ENCODE measurements at places on chromosomes 16 and 17. TPM values are rescaled to one million over a fixed set of nuclear protein-coding genes. Genes with fewer than 3 reads are reported as not detected.

- H3K4me3 ChIP-seq, result no peak overlapping the region
- peaks cover 3% of the 10 kb centered on the region for H3K36me3 ChIP-seq
- DNase-seq, result no peak
- no peaks in the 10 kb centered on the region for H3K4me1 ChIP-seq
- H3K27me3 ChIP-seq, result no peaks in the 10 kb centered on the region
- H3K27ac ChIP-seq, result no peak overlapping the region
Measured at GRCh38 chr16:21654466-21654865, 2.1 kb upstream of the IGSF6 start.

GRCh38 chr17:2595716-2596115 is 2.3 kb downstream of the PAFAH1B1 start:
- no peaks in the 10 kb centered on the region for H3K27me3 ChIP-seq
- no peak overlapping the region for H3K27ac ChIP-seq
- H3K4me3 ChIP-seq, result peak overlapping the region; percentile 99
- H3K36me3 ChIP-seq, result no peaks in the 10 kb centered on the region
- peaks cover 2% of the 10 kb centered on the region for H3K4me1 ChIP-seq

GRCh38 chr17:38825762-38826247 is 684 bp upstream of the CWC25 start:
- peak overlapping the region; percentile 91 for H3K27ac ChIP-seq
- H3K4me3 ChIP-seq, result peak overlapping the region; percentile 62
- peaks cover 3% of the 10 kb centered on the region for H3K27me3 ChIP-seq
- 0 out of 2 replicates have a peak, but pooled peaks cover 3% of the 10 kb centered on the region for H3K4me1 ChIP-seq
- H3K36me3 ChIP-seq, result peaks cover 6% of the 10 kb centered on the region

GRCh38 chr16:64417711-64418227 is 704.1 kb downstream of the CDH11 start:
- H3K36me3 ChIP-seq, result no peaks in the 10 kb centered on the region
- DNase-seq, result peak; percentile 41
- H3K27ac ChIP-seq, result no peak overlapping the region
- H3K4me1 ChIP-seq, result no peaks in the 10 kb centered on the region
- no peaks in the 10 kb centered on the region for H3K27me3 ChIP-seq

DNA sequence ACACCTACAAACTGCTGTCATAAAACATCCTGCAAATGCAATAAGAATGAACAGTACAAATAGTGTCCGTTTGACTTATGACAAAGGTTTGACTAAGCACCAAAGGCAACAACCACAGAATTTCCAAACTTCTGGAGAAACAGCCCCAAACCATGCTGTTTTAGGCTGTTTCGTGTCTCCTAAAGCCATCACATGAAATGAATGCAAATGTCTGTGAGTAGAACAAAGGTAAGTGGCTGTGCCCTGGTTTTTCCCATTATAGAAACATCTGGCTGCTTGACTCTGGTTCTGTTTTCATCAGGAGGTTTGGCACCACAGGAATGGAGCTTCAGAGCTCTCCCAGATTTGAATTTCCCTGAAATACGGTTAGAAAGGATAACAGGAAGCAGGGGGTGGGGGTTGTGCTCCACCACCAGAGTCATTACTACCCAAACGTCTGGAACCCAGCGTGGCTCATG is 4.6 kb upstream of the EMP2 start:
- H3K27ac ChIP-seq, result no peak overlapping the region
- H3K4me1 ChIP-seq, result peaks cover 8% of the 10 kb centered on the region
- peaks cover 2% of the 10 kb centered on the region for H3K27me3 ChIP-seq
- DNase-seq, result peak; percentile 55
- no peaks in the 10 kb centered on the region for H3K36me3 ChIP-seq

- H3K27ac ChIP-seq, result no peak overlapping the region
- H3K36me3 ChIP-seq, result 0 out of 2 replicates have a peak, but pooled peaks cover 4% of the 10 kb centered on the region
- no peaks in the 10 kb centered on the region for H3K27me3 ChIP-seq
- H3K4me1 ChIP-seq, result no peaks in the 10 kb centered on the region
Measured at GRCh38 chr17:41844971-41845370, 7.3 kb downstream of the KLHL10 start.

DNA sequence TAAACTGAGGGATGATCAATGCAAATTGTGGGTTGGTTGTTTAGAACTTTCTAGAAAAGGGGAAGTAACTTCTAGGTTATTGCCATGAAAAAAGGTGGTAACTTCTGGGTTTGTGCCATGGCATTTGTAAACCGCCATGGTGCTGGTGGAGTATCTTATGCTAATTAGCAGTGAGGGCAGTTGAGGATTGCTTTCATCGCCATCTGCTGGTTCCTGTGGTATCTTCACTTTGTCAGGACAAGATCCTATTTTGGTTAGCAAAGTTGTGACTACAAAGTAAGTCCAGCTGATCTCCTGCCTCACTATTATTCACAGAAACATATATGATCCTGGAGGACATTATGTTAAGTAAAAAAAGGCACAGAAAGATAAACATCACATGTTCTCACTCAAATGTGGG is 1332.3 kb downstream of the CDH11 start:
- no peaks in the 10 kb centered on the region for H3K36me3 ChIP-seq
- no peak overlapping the region for H3K27ac ChIP-seq
- H3K4me3 ChIP-seq, result no peak overlapping the region
- no peaks in the 10 kb centered on the region for H3K4me1 ChIP-seq

GRCh38 chr16:12341423-12341822 is 364.9 kb downstream of the SNX29 start:
- no peaks in the 10 kb centered on the region for H3K27me3 ChIP-seq
- H3K27ac ChIP-seq, result no peak overlapping the region
- no peak overlapping the region for H3K4me3 ChIP-seq
- DNase-seq, result peak; percentile 75
- H3K4me1 ChIP-seq, result peaks cover 15% of the 10 kb centered on the region

GRCh38 chr17:76007131-76007849 is 6.6 kb downstream of the CDK3 start:
- H3K27me3 ChIP-seq, result no peaks in the 10 kb centered on the region
- no peak for DNase-seq
- peaks cover 7% of the 10 kb centered on the region for H3K4me1 ChIP-seq
- H3K27ac ChIP-seq, result no peak overlapping the region

DNA sequence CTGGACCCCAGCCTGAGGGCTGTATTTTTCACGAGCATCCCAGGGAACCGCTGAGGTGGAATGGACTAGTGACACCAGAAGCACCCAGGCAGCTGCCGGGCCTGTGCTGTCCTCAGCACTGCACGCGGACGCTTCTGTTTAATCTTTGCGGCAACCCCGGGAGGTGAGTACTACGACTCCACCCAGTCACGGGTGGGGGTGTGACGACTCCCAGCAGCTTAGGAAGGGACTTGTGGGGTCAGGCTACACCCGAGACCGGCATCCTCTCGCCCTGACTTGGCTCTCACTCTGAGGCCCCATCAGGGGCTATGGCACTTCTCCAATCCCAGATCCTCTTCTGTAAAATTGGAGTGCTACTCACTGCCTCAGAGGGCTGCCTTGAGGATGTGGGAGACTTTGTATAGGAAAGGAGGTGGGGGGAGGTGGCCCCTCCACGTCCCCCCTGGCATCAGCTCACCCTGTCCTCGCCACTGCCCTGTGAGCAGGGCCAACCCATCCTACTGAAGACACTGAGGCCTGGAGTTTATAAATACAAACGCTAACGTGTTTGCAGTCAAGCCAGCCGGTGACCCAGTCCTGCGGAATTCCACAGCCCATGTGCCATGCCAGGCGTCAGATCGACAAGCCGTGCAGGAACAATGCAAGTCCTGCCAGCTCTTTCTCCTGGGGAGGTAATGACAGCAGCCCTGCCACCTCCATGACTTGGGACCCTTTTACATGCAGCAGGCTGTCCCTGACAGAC is 44.4 kb downstream of the PPL start:
- no peak overlapping the region for H3K27ac ChIP-seq
- H3K4me3 ChIP-seq, result no peak overlapping the region
- DNase-seq, result peak; percentile 48
- peaks cover 8% of the 10 kb centered on the region for H3K4me1 ChIP-seq

- no peak for DNase-seq
- no peaks in the 10 kb centered on the region for H3K4me1 ChIP-seq
- H3K36me3 ChIP-seq, result no peaks in the 10 kb centered on the region
- no peaks in the 10 kb centered on the region for H3K27me3 ChIP-seq
- H3K27ac ChIP-seq, result no peak overlapping the region
- no peak overlapping the region for H3K4me3 ChIP-seq
Measured at GRCh38 chr17:35890774-35891155, 10.6 kb upstream of the CCL5 start.

- DNase-seq, result no peak
- H3K36me3 ChIP-seq, result peaks cover 20% of the 10 kb centered on the region
- peaks cover 6% of the 10 kb centered on the region for H3K4me1 ChIP-seq
Measured at GRCh38 chr17:78967782-78968362, 11.9 kb downstream of the LGALS3BP start.

GRCh38 chr16:68283801-68284598 is 19.7 kb downstream of the SLC7A6 start:
- peak overlapping the region; percentile 46 for H3K27ac ChIP-seq
- H3K4me3 ChIP-seq, result no peak overlapping the region
- no peak for DNase-seq
- no peaks in the 10 kb centered on the region for H3K27me3 ChIP-seq

GRCh38 chr16:66845791-66846221 is 1.6 kb downstream of the CA7 start:
- H3K36me3 ChIP-seq, result no peaks in the 10 kb centered on the region
- no peak overlapping the region for H3K4me3 ChIP-seq
- H3K27me3 ChIP-seq, result peaks cover 86% of the 10 kb centered on the region
- DNase-seq, result no peak
- H3K4me1 ChIP-seq, result no peaks in the 10 kb centered on the region
- H3K27ac ChIP-seq, result no peak overlapping the region

- peak within 1 kb of the TSS; percentile 89 for H3K27ac ChIP-seq
- H3K36me3 ChIP-seq, result peaks cover 40% of the 10 kb centered on the region
- DNase-seq, result peak; percentile 98
- H3K4me1 ChIP-seq, result peaks cover 12% of the 10 kb centered on the region
Measured at GRCh38 chr16:67226804-67227566, at the start of gene TMEM208. TSS of gene TMEM208 (plus strand) at chr16:67227130. CDS start at chr16:67227219, 89 bp downstream.

DNA sequence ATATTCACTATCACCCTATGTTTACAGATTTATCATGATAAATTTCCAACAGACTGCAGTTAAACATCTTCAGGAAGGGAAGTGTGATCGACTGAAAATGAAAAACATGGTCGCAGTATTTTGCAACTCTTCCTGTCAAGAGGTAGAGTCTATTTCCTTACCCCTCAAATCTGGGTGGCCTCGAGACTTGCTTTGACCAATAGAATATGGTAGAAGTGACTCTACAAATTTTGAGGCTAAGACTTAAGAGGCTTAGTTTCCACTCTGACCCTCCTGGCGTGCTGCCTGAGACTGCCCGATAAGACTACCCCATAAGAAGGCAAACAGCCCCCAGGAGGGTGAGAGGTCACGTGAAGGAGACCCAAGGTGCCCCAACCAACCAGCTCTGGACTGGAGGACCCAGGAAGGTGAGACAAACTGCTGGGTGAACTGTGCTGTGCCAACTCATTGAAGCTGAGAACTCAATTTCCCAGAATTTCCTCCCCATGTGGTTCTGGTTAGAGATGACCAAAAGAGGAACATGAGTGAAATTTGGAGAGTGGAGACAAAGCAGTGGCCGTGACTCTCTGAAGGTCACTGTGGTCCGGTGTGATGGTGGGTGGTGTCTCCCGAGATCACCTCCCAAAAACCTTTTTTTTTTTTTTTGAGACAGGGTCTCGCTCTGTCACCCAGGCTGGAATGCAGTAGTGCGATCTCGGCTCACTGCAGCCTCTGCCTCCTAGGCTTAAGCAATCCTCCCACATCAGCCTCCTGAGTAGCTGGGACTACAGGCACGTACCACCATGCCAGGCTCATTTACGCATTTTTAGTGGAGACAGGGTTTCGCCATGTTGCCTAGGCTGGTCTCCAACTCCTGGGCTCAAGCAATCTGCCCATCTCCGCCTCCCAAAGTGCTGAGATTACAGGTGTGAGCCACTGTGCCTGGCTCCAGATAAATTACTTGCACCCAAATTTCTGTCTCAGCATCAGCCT is 38.2 kb upstream of the LITAF start:
- H3K4me3 ChIP-seq, result no peak overlapping the region
- no peak overlapping the region for H3K27ac ChIP-seq
- no peaks in the 10 kb centered on the region for H3K36me3 ChIP-seq
- DNase-seq, result no peak
- no peaks in the 10 kb centered on the region for H3K27me3 ChIP-seq

- H3K27me3 ChIP-seq, result no peaks in the 10 kb centered on the region
- H3K4me3 ChIP-seq, result no peak overlapping the region
- H3K36me3 ChIP-seq, result no peaks in the 10 kb centered on the region
- no peak for DNase-seq
- H3K27ac ChIP-seq, result no peak overlapping the region
Measured at GRCh38 chr16:31455601-31456314, 3.5 kb upstream of the ARMC5 start.

GRCh38 chr17:55116440-55116914 is 147.9 kb downstream of the STXBP4 start:
- H3K27ac ChIP-seq, result no peak overlapping the region
- no peak for DNase-seq
- H3K4me1 ChIP-seq, result no peaks in the 10 kb centered on the region
- no peaks in the 10 kb centered on the region for H3K36me3 ChIP-seq
- H3K4me3 ChIP-seq, result no peak overlapping the region

GRCh38 chr17:40779181-40779909 is 3.0 kb downstream of the KRT27 start:
- no peak for DNase-seq
- peaks cover 48% of the 10 kb centered on the region for H3K27me3 ChIP-seq
- no peaks in the 10 kb centered on the region for H3K4me1 ChIP-seq
- no peak overlapping the region for H3K4me3 ChIP-seq
- no peaks in the 10 kb centered on the region for H3K36me3 ChIP-seq

- H3K27me3 ChIP-seq, result no peaks in the 10 kb centered on the region
- peaks cover 3% of the 10 kb centered on the region for H3K4me1 ChIP-seq
- no peak overlapping the region for H3K4me3 ChIP-seq
- peak; percentile 27 for DNase-seq
- H3K27ac ChIP-seq, result no peak overlapping the region
Measured at GRCh38 chr17:49316258-49316570, 45.8 kb downstream of the ZNF652 start.

The RAMP2 gene
- 0.28 TPM for total RNA-seq

The KRTAP3-2 gene
- not detected for total RNA-seq

The BRIP1 gene
- 19.7 TPM for total RNA-seq

The MT4 gene
- total RNA-seq, result not detected

The GH2 gene
- total RNA-seq, result not detected

The CLEC18A gene
- total RNA-seq, result under 0.01 TPM

The BICDL2 gene
- 0.18 TPM for total RNA-seq

The PRR35 gene
- not detected for total RNA-seq

The TNFRSF17 gene
- total RNA-seq, result not detected

The GJD3 gene
- total RNA-seq, result not detected

The ODAD4 gene
- 0.56 TPM for total RNA-seq

The NPIPB2 gene
- 2.2 TPM for total RNA-seq

The ZNF263 gene
- total RNA-seq, result 40.3 TPM
